Jurkat, Clone E6-1 (cell line): ENCODE measurements at places on chromosomes 2 and 18.

DNA sequence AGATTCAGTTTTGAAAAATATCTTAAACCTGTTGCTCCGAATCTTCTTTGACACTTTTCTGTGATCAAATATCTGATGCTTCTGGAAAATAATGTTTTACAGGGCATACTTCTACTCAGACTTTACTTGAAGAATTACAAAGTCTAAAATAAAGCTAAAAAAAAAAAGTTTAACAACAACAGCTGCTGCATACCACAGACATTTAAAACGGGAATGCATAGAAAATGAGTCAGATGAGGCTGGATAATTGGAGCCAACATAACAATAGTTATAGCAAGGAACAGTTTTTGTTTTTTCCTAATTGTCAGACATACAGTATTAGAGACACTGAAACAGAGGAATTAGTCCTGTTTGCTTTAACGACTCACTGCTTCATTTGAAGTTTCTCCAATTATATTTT lies 1090.2 kb downstream of the SUCLG1 start:
- DNase-seq: no peak

GRCh38 chr2:97741251-97741650 lies 27.9 kb downstream of the ZAP70 start:
- no peak for DNase-seq

GRCh38 chr18:34639687-34640086 lies 70.4 kb upstream of the DTNA start:
- DNase-seq: no peak

DNA sequence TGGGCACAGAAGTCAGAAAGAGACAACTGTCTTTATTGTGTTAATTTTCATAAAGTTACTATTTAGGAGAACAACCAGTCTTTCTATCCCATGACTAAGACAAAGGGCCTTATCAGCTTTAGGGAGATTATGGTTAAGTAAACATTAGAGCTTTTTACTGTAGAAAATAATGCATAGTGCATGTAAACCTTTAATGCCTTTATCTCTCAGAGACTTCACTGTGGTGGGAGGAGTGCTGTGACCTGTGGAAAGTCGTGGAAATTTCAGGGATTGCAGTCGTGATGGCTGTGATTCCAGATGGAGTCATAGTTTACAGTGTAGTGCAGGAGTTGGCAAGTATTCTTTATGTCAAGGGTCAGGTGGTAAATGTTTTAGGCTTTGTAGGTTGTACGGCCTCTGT lies 15.8 kb downstream of the ZNF236 start:
- no peak for DNase-seq

DNA sequence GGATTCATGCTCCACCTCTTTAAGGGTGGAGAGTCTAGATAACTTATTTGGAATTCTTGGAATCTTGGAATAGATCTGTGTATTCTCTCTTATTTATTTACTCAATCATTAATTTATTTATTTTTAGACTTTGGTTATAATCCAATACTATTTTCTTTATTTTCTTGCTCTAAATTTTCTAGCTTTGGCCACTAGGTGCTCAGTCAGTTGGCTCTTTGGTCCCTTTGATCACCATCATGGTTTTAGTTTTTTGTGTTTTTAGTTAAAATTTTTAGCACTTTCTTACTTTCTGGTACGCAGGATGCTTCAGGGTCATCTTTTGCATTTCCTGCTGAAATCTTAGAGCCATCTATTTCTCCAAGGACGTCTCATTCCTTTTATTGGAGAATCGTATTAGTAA lies 5.2 kb upstream of the PLEK start:
- no peak for DNase-seq

DNA sequence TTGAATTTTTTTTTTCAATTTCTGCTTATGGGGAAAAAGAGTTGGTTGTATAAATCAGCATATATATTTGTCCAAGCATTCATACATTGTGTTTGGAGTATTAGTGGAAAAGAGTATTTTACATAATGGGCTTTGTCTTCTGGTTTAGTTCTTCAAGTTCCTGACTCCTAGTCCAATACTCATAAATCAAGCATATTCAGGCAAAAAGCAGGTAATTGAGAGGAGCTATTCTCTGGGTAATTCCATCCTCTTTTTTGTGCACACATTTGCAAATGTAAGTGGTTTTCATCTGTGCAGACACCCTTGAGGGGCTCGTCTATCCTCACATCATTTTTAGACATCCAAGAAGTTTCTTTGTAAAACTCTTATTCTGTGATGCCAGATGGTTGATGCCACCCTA lies 337.2 kb downstream of the ARHGAP15 start:
- DNase-seq: no peak

GRCh38 chr2:191245046-191245868 lies at the start of gene MYO1B:
TSS of gene MYO1B (plus strand) at chr2:191245404. CDS start at chr2:191276896, 31,492 bp downstream.
- peak; percentile 48 for DNase-seq
